ENCODE measurements at places on chromosomes 4 and X.

GRCh38 chr4:183430317-183430993, 14.0 kb upstream of the CDKN2AIP start:
- ATAC-seq, result peak; percentile 18

DNA sequence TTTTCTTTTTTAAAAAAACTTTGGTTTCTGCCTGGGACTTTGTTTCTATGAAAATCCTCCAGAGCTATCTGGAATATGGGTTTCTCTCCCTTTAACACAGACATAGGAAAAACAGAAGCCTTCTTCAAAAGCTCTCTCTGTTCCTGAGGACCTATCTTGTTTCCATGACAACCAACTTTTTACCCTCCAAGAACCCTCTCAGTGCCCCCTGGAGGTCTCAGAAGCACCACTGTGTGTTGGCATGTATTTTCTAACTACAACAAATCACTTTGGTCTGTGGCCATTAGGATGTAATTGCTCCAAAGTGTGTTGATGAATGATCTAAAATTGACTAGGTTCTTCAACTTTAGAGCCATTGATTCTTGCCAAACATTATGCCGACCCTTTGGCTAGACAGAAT, 1331.6 kb downstream of the ADGRL3 start:
- no peak for ATAC-seq

DNA sequence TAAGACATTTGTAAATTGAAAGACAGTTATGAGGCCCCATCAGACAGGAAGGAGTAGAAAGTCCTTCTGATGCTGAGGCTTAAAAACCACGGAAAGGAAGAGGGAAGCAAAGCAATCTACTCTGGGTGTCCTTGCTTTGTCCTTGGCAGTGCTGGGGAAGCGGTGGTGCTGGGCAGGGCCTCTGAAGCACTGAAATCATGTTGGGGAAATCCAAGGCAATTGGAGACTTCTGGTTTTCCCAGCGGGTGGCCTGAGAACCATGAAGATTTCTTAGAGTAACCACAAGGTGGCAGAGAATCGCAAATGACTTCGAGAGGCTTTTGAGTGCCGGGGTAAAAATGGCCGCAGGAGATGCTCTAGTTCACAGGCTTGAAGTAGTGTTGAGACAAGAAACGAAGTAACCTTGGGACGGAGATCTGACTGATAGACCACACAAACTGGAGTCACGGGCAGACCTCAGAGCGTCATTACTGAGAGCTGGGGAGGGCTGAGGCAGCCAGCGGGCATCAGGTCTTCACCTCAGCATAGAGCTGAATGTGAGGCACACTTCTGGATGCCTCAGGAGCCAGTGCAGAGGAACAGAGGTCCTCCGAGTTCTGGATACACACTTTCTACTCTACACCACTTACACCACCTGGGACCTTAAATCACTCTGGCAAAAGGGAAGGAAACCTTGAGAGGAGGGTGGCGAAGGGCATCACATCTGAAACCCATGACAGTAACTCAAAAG, 130.7 kb upstream of the GPRIN3 start:
- no peak for ATAC-seq

GRCh38 chrX:39613482-39613995, 484.2 kb downstream of the BCOR start:
- peak; percentile 45 for ATAC-seq

- no peak for ATAC-seq
Measured at GRCh38 chr4:8834681-8835220, 36.9 kb downstream of the HMX1 start.

Measured in motor neuron (in vitro differentiated cells).